SJCRH30 (cell line): ENCODE measurements at places on chromosomes 1 and 21. TPM values are rescaled to one million over a fixed set of nuclear protein-coding genes. Genes with fewer than 3 reads are reported as not detected.

TEKT2 gene
- total RNA-seq: 0.15 TPM in 1 of 2 replicates, not detected in the other

TNNI3K gene
- total RNA-seq: not detected in 2 replicates

SIK1 gene
- 1.2 and 2.0 TPM in 2 replicates for total RNA-seq

SETDB1 gene
- 42.8 and 46.2 TPM in 2 replicates for total RNA-seq

SLC44A5 gene
- total RNA-seq: 0.33 and 0.47 TPM in 2 replicates
